Epithelial cell of proximal tubule (primary cell): ENCODE measurements at places on chromosomes 2 and 18.

GRCh38 chr2:191315365-191315752 is 70.2 kb downstream of the MYO1B start:
- no peak for DNase-seq

GRCh38 chr2:32330136-32330535 is 26.7 kb upstream of the BIRC6 start:
- DNase-seq = no peak

DNA sequence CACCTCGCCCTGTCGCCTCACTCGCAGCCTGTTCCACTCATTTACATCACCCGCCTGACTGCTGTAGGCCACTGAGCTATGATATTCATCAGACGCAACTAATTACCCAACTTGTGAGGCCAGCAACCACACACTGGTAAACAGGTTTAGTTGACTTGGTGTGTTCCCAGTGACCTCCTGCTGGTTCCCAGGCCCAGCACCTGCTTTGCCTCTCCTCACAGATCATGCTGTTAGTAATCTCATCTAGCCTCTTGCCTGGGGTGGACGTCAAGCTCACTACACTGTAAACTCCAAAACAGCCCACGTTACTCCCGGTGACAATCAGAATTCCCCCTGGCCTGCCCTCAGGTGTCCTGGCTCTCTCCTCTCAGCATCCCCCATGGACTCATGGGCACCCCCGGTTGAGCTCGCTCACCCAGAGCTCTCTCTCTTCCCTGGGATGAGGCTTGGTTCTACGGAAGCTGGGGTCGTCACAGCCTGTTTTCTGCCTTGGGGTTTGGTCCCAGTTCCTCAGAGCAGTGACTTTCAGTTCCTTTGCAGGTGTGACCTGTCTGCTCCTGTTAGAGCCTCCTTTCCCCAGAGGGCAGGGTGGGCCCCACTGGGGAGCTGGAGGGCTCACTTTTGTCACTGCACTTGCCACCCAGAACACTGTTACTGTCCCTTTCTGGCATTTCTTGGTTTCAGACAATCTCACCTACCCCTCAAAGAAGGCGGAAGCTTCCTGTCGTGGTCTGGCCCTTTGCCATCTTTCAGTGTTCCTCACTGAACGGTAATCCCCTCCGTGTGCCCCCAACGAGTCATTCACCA is 40.3 kb downstream of the INPP5D start:
- DNase-seq = no peak

DNA sequence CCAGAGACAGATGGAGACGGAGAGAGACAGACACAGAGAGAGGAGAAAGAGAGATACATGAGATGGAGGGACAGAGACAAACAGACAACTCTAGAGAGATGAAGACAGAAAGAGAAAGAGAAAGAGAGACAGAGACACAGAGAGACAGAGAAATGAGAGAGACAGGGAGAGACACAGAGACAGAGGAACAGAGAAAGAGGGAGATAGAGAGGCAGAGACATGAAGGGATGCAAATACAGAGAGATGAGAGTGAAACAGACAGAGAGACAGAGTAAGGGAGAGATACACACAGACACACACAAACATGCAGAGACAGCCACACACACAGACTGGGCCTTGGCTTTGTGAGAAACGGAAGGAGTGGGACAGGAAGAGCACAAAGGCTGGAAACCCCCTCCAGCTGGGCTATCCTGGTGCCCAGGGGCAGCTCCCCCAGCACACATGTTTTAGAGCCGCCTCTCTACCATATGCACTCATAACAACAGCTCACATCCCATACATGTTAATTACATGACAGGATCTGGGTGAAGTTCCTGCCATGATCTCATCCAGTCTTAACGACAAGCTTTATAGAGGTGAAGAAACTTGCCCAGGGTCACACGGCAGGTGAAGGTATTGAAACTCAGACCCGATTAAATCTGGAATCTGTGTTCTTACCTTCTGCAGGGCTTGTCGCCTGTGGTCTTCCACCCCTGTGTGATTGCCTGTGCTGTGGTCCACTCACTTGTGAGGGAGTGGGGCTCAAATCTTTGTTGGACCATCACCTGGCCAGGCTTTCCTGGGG is 32.4 kb downstream of the IL18R1 start:
- DNase-seq = no peak

DNA sequence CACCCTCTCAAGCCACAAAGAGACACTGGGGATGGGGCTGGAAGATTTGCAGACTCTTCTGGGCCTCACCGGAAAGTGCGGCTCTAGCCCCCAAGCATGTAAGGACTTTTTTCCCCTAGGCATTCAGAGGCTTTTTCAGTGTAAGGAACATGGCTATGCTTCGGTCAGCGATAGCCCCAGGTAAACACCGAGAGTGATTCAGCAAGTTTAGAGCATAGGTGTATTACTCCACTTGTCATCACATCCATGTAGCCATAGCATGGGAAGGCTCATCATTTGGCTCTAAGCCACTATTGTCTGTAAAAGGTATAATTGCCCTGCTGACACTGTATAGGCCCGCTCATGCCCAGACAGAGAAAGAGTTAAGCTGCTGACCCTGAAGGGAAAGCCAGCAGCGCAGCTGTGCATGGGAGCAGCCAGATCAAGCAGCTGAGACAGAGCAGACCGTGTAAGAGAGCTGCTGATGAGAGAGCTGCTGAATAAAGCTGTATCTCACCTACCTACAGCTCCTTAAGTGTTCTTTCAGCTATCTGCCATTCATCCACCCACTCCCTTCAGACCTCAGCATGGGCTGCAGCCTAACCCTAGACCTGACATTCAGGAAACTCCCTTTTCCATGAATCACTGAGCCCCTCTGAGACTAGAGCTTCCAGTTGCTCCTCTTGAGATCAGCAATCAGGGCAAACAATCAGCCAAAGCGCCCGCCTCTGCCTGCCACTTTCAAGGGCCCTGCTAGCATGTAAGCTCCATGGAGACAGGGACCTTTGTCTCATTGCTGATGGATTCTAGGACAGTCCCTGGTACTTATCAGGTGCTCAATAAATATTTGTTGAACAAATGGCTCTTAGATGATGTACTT is 25.5 kb downstream of the LGALSL start:
- no peak for DNase-seq

GRCh38 chr2:8028981-8029380 is 652.9 kb upstream of the ID2 start:
- DNase-seq = no peak

DNA sequence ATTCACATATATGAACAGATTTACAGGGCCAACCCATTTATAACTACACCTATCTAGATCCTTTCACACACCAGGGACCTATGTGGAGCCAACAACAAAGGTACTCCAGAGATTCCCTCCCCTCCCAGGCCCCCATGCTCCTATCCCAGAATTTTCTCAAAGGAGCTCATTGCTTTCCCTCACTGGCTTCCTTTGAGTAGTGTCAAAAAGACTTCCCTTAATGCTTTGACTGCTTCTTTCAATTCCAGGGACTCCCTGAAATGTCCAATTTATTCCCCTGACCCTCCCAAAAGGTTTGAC is 46.6 kb downstream of the IKZF2 start:
- no peak for DNase-seq

- DNase-seq = no peak
Measured at GRCh38 chr2:148306027-148306426, 285.1 kb downstream of the MBD5 start.
